ENCODE measurements at places on chromosomes 5 and 9.

GRCh38 chr9:132797861-132798659, 80.0 kb downstream of the AK8 start:
- DNase-seq, result no peak

- no peak for DNase-seq
Measured at GRCh38 chr5:142132916-142133315, 24.3 kb downstream of the NDFIP1 start.

GRCh38 chr9:34496149-34496712, 26.6 kb downstream of the ENHO start:
- no peak for DNase-seq

DNA sequence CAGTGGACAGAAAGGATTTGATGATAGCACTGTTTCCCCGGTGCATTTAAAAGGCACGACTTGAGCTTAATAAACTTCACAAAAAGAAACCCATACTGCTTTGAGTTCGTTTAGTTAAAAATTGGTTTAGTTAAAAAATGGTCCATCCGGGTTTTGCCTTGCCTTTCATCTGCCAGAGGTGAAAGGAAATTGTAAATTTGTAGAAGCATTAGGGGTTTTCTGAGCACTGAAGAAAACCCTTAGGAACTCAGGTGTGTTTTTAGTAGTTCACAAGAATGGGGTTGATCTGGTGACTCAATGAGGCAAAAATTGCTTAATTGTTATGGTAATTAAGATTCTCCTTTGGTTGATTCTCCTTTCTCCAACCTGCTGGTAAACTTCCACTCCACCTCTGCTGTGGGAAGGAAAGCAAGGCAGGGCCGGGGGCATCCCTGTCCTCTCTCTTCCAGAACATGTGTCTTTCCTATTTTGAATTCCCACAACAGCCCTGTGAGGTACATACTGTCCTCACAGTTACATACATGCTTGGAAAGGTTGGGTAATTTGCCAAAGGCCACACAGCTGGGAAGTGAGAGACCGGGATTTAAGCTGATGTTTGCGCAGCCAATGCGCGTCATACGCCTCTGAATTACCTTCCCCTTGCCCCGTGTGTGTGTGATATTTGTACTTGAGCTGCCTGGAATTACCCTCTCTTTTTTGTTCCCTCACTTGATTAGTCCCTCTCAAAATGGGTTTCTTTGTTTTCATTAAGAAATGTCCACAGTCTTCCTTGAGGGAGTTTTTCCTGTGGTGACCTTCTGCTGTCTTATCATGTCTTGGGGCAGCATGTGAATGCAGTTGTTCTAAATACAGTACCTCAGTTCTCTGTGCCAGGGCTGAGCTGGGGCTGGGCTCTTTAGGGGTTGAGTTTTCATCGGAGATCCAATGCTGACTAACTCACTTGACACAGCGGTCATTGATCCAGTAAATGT, 94.4 kb downstream of the ARHGAP26 start:
- DNase-seq, result no peak

GRCh38 chr5:103262422-103262871, 3.9 kb downstream of the MACIR start:
- no peak for DNase-seq

Data from cardiac septum (tissue), 1 donor.